Posterior vena cava (tissue), 2 donors: ENCODE measurements at places on chromosomes 2 and 18.

DNA sequence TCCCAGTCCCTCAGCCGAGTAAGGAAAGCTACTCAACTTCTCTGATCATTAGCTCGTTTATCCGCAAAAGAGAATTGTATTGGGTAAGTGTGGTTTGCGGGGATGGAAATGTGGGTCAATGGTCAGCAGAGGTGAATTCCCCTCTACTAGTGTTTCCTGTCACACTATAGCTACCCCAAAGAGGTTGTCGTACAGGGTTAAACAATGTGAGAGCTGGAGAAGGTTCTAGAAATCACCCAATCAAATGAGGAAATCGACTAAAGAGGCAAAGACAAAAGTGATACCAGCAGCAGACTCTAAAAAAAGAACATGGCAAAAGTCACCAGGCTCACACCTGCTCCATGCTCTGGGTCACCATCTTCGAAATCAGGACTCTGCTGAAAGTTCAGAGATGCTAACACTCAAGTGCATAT is 144.7 kb upstream of the ITGA4 start:
- DNase-seq, result no peak

DNA sequence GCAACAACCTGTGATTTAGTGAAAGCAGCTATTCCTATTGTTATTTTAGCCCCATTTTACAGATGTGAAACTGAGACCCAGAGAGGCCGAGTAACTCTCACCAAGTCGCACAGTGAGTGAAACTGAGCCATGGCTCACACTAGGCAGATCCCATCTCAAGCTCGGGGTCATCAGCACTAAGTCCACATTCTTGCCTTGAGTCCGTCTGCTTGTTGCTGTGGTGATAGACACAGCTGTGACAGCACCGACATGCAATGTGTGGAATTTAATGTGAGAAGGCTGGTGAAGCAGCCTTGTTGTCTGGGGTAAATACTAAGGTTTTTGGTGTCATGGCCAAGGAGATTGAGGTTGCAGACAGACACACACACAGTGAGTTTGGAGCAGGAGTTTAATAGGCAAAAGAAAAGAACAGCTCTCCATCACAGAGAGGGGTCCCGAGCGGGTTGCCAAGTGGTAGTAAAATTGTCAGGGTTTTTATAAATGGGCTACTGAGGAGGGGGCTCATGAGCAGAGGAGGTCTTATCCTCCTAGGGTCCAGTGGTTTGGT is 40.2 kb upstream of the GMCL1 start:
- DNase-seq, result no peak

DNA sequence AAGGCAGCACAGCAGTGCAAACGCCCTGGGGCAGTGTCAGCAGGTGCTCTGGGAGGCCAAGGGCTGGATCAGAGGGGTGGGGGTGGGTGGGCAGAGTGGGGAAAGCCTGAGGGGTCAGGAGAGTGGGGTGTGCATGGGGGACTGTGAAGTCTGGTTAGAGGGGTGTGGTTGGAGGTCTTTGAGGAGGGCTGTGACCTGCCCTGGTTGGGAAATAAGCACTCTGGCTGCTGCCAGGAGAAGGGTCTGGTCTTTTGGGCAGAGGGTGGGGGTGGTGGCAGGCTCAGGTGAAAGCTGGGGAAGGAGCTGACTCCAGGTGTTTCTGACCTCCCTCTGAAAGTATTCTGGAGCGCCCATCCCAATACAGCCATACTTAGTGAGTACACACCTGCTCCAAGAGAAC is 4.2 kb downstream of the ALPI start:
- no peak for DNase-seq

DNA sequence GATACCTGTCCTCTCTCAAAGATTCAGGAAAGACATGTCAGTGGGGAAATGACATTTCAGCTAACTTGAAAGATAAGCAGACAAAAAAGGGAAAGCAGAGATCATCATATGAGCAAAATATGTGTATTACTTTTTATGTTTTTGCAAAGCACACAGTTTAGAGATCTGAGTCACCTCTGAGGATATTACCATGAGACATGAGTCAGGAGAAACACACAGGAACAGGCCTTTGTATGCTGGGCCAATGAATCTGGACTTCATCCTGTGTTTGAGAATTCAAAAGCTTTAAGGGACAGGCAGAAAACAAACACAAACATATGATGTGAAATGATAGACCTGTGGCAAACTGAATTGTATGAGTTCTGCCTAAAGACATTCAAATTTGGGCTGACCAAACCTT is 306.0 kb upstream of the EPC2 start:
- no peak for DNase-seq

DNA sequence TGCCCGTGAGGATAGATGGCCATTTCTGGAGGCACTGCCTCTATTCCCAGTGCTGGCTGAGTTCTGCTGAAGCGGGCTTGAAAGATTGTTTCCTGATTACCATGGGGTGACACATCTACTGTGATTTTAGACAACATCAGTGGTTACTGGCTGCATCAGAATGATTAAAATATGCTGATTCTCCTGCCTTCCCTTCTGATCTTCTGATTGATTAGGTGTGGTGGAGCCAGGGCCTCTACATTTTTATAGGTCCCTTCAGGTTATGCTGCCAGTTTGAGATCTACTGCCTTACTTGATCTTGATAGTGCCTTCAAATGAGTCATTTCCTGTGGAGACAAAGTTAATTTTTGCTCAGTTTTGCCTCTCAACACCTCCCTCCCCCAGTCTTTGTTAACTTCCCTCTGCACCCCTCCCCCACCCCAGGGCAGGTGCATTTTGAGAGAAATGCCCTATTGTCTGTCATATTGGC is 31.6 kb upstream of the SNORC start:
- DNase-seq, result no peak

DNA sequence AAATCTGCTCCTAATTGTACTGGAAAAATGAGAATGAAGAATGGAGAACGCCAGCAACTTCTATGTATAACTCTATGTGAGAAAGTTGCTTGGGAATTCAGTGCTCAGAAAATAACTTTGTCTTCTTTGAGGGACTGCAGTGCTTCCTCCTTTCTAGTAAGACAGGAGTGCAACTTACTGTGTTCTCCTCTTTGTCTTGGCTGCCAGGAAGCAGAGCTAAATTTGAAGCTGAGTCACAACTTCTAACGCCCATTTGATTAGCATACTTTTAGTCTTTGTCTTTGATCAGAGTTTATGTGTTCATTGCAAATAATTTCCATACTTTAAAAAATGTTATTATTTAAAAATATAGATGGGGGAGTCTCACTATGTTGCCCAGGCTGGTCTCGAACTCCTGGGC is 6.6 kb downstream of the ARHGAP25 start:
- DNase-seq, result no peak

DNA sequence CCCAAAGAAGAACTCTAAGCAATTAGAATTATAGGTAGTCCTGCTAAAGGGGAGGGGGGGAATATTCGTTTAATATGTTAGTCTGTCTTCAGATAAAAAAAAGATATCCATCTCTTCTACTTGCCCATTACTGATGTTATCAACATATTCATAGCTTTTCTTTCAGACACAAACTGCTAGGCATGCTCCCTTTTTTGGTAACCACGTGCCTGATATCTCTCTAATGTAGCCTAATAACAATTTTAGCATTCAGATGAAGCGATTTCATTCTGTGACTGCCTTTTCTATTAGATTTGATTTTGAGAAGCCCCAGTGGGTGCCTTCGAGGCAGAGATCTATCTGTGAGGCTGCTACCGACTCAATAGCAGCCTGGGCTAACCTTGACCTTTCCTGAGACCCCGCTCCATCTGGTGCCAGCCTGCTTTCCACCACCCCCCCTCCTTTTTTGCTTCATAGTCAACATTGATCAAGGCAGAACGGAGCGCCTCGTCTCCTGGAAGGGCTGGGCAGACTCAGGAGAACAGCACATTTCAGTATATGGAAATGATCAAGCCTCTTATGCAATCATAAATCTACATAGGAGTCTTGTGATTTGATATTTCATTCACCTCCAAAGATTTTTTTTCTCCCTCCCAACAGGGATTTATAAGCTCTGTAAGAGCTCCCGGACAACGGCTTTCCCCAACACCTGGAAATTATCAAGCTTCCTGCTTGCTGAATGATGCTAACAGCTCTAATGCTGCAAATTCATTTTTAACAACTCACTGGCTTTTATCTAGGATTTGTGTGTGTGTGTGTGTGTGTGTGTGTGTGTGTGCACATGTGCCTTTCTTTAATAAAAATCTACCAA is 14.7 kb upstream of the BCL11A start:
- no peak for DNase-seq

- DNase-seq, result no peak
Observed at GRCh38 chr18:4510711-4511110, 55.6 kb upstream of the DLGAP1 start.

- DNase-seq, result peak; percentile 83
Observed at GRCh38 chr2:19035238-19035637, 323.2 kb downstream of the OSR1 start.

DNA sequence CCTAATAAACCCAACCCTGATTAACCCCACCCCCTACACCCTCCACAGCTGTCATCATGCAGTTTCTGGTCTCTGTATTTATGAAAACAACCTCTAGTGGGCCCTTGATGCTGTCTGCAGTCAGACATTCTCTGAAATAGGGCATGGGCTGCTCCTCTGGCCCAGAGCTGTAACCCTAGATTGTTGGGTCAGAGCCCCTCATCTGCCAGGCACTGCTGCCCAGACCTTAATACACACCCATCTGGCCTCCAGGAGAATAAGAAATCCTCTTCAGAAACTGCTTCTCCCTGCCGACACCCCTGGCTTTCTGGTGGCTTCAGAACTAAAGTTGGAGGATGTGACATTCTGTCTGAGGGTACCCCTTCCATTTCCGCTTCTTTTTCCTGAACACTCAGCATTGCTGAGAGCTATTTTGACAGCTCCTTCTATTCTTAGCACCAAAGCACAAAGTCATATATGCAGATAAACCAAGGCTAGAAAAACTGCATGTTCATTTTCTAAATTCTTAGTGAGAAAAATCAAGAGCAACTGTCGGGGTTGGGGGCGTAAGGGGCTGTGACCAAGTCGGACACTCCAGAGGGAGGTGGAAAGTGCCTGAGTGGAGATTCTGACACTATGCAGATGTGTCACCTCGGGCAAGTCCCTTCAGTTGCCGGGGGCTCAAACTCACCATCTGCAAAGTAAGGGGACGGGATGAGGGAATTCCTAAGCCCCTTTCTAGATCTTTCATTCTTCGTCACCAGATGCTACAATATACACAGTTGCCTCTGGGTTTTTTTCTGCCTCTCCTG is 28.7 kb downstream of the SRSF7 start:
- DNase-seq, result no peak

DNA sequence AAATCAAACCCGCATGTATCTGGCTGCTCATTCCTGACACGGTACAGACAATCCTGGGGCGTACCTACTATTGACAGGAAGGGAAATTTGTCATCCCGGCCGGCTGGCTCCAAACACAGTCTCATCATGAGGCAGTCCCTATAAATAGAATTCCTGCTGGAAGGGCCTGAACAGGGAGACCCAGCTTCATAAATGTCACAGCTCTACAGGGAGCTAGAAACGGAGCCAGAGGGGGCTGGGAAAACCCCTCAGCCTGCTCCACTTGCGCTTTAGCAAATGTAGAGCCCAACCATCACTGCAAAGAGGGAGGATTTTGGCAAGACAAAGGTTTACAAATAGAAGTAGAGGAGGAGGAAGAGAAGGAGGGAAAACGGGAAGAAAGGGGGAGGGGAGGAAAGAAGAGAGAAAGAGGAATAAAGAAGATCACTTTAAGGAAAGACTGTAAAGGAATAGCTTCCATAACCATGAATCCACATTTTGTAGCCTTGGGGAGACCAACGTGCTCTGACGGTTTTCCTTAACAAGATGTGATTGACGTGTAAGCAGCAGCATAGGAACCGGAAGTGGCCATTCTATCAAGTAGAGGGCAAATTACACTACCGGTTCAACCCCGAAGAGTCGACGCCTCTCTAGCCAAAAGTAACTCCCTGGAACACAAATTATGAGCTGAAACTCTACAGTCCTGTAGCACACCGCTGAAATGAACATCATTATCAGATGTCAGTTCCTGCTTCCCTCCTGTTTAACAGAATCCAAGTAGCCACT is 56.8 kb upstream of the TTN start:
- peak; percentile 81 for DNase-seq

- no peak for DNase-seq
Observed at GRCh38 chr2:190452433-190452832, 44.3 kb downstream of the MFSD6 start.

DNA sequence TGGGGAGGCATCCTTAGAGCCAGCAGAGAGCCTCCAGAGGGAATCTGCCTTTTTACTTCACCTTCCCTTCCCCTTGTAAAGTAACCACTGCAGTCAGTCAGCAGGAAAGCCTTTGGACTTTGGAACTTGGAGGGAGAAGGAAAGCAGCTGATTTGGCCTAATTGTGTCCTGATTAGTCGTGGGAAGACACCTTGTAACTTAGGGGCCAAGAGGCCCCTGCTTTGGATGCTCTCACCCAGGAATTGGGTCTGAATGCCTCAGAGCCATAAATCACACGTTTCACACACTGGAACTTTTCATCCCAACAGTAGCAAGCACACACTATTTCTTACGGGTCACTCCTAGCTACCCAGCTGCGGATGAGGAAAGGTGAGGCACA is 81.0 kb upstream of the PPM1B start:
- DNase-seq, result no peak

GRCh38 chr2:176844461-176844860 is 368.1 kb upstream of the HNRNPA3 start:
- DNase-seq, result no peak

GRCh38 chr2:30883822-30884221 is 76.6 kb upstream of the CAPN13 start:
- DNase-seq, result no peak

DNA sequence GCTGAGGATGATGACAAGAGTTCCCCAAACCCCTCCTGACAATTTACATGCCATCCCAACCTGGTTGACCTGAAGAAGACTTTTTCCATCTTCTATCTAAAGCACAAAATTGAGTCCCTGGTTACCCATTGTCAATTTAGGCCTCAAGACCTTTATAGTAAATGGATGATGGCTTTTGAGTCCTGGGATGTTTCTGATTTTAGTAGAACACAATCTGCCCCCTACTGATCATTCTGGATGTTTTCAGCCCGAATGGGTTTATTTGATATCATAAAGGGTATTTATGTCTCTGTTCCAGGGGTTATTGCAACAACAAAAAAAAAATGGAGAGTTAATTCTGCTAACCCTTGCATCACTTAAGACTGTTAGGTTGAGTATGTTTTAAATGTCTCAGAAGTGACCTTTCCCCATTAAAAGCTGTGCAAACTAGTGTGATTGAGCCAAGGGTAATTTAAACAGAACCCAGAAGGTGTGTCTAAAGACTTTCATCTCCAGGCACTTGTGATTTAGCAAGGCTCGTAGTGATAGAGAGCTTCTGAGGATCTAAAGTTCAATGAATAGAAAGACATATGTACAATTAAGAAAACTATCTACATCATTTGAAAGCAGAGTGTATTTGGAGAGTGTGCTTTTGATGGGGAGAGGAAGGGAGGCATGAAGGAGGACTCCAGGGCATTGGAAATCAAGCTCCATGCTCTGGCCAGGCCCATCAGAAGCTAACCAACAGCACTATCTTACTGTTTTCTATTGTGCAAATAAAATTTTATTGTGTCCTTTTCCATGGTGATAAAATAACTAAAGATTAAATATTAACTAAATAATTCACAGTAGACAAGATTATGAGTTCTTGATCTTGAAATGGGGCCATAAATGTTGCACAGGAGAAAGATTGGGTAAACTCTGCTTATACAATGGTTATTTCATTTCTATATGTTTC is 96.6 kb upstream of the NOSTRIN start:
- no peak for DNase-seq

- DNase-seq, result no peak
Observed at GRCh38 chr2:17413036-17413435, 105.2 kb downstream of the RAD51AP2 start.

GRCh38 chr2:89841476-89841840 is 1150.0 kb downstream of the RPIA start:
- DNase-seq, result no peak

GRCh38 chr2:36368438-36368837 is 12.9 kb downstream of the CRIM1 start:
- no peak for DNase-seq
